ENCODE measurements at places on chromosomes 1 and 21. TPM values are rescaled to one million over a fixed set of nuclear protein-coding genes. Genes with fewer than 3 reads are reported as not detected.
A peak's percentile ranks its signal among the peaks of the same experiment; 100 is the strongest.

DNA sequence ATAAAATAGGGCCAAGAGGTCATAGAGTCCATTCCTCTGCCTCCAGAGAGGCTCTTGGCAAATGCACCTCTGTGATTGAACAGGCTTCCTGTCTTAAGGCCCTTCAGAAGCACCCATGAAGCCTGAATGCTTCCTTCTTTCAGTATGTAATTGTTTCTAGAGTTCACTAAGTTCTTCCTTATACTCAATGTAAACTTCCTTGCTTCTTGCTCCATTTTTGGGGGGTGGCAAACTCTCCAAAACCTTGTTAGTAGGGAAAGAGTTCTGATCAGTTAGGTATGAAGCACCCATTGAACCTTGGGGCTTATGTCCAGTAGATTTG is 102.3 kb upstream of the LPGAT1 start:
- H3K36me3 ChIP-seq, result no peaks in the 10 kb centered on the region
- DNase-seq, result no peak
- no peaks in the 10 kb centered on the region for H3K27me3 ChIP-seq
- no peak overlapping the region for H3K4me3 ChIP-seq
- H3K4me1 ChIP-seq, result peaks cover 35% of the 10 kb centered on the region

DNA sequence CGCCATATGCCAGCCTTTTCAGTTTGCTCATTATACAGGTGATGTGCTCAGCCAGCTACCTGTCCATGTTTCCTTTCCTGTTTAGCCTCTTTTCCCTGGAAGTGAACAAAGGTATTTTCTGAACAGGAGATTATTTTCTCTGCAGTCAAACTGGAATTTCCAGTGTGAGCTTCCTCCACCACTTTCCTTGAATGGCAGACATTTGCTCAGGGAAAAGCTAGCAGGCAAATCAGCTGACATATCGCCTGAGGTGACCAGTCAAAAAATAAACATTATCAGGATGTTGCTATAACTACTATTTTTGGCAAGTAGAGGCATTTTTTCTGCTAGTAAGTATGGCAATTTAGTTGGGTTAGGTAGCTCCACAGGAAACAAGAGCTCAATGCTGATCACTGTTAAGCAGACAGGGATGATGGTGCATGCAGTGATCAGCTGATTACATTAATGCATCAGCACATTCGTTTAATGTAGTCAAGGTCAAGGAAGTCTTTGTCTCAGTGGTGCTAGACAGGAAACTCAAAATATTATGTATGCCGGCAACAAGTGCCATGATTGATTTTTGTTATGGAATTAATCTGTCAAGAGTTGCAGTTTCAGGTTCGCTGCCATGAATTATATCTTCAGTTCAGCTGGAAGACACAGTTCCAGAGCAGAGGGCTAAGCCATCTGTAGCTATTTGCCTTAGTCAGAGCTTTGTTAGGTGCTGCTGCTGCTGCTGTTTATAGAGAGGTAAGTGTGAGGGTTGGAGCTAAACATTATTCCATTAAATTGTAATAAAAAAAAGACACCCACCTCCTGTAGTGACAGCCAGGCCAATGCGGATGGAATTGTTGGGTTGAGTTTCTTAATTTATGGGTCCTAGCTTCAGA is 179.7 kb upstream of the ST6GALNAC5 start:
- no peaks in the 10 kb centered on the region for H3K4me1 ChIP-seq
- no peak for DNase-seq
- no peaks in the 10 kb centered on the region for H3K27me3 ChIP-seq
- no peak overlapping the region for H3K27ac ChIP-seq
- no peaks in the 10 kb centered on the region for H3K36me3 ChIP-seq
- H3K4me3 ChIP-seq, result no peak overlapping the region

- H3K27ac ChIP-seq, result no peak overlapping the region
- H3K27me3 ChIP-seq, result no peaks in the 10 kb centered on the region
- DNase-seq, result no peak
- H3K36me3 ChIP-seq, result peaks cover 91% of the 10 kb centered on the region
- no peaks in the 10 kb centered on the region for H3K4me1 ChIP-seq
These were observed 40.8 kb upstream of the MYOCOS start for GRCh38 chr1:171581226-171581625.

- H3K4me1 ChIP-seq, result no peaks in the 10 kb centered on the region
- no peaks in the 10 kb centered on the region for H3K27me3 ChIP-seq
- no peaks in the 10 kb centered on the region for H3K36me3 ChIP-seq
- no peak overlapping the region for H3K4me3 ChIP-seq
These were observed 145.7 kb downstream of the KCNK2 start for GRCh38 chr1:215228193-215228592.

DNA sequence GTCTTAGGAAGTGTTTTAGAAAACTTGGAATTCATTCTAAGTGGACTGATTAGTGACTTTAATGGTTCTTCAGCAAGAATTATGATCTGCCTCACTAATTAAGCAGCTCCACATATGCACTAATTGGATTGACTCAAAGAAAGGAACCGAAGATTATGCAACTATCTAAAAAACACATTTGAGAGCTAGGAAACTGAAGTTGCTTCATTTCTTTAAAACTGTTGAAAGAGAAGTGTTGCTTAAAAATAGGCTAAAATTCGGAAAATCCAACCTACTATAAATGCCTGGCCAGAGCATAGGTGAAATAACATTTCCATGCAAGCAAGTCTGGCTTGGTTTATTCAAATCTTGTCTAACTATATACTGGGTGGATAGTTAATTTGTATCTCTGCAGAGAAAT is 502.9 kb upstream of the ZRANB2 start:
- no peaks in the 10 kb centered on the region for H3K4me1 ChIP-seq
- H3K4me3 ChIP-seq, result no peak overlapping the region
- no peaks in the 10 kb centered on the region for H3K36me3 ChIP-seq
- no peaks in the 10 kb centered on the region for H3K27me3 ChIP-seq

DNA sequence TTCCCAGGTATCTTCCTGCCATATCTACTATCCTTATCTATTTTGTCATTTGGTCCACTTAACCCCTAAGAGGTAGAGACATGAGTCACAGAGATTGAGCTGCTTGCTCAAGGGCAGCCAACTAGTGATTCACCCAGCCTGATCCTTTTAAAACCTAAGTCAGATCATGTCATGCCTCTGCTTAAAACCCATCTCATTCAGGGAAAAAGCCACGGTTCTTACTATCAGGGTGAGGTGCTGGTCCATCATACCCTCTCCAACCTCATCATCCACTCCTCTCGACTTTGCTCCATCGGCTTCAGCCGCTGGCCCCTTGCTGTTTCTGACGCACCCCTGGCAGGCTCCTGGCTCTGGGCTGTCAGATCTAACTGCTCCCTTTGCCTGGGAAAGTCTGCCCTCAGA is 14.4 kb upstream of the PPP1R15B start:
- no peak overlapping the region for H3K4me3 ChIP-seq
- H3K36me3 ChIP-seq, result peaks cover 37% of the 10 kb centered on the region
- no peaks in the 10 kb centered on the region for H3K4me1 ChIP-seq
- DNase-seq, result no peak
- no peak overlapping the region for H3K27ac ChIP-seq

DNA sequence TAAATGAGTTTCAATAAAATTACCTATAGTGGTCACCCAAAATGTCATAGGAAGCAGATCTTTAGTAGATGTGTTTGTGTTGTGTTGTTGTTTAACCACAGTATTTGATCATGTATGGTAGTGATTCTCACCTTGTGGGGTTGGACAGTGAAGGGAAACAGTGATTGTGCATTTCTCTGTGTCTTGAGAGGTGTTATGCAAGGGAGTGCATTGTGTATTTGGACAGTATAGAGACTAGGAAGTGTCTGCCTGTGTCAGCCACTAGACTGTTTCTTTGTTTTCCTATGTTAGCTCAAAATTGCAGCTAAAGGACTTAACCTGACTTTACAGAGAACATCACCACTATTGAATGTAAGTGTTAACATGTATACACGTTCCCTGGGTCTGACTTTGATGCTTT is 6.0 kb downstream of the RGS2 start:
- H3K36me3 ChIP-seq, result peaks cover 4% of the 10 kb centered on the region
- no peak overlapping the region for H3K4me3 ChIP-seq
- no peaks in the 10 kb centered on the region for H3K4me1 ChIP-seq

GRCh38 chr1:79981481-79981880 is 975.0 kb upstream of the ADGRL4 start:
- no peaks in the 10 kb centered on the region for H3K36me3 ChIP-seq
- no peak for DNase-seq
- no peak overlapping the region for H3K27ac ChIP-seq
- no peaks in the 10 kb centered on the region for H3K4me1 ChIP-seq
- H3K27me3 ChIP-seq, result no peaks in the 10 kb centered on the region

- no peaks in the 10 kb centered on the region for H3K36me3 ChIP-seq
- no peaks in the 10 kb centered on the region for H3K4me1 ChIP-seq
- no peak overlapping the region for H3K27ac ChIP-seq
These were observed 67.7 kb downstream of the ATP1A1 start for GRCh38 chr1:116440731-116441130.

DNA sequence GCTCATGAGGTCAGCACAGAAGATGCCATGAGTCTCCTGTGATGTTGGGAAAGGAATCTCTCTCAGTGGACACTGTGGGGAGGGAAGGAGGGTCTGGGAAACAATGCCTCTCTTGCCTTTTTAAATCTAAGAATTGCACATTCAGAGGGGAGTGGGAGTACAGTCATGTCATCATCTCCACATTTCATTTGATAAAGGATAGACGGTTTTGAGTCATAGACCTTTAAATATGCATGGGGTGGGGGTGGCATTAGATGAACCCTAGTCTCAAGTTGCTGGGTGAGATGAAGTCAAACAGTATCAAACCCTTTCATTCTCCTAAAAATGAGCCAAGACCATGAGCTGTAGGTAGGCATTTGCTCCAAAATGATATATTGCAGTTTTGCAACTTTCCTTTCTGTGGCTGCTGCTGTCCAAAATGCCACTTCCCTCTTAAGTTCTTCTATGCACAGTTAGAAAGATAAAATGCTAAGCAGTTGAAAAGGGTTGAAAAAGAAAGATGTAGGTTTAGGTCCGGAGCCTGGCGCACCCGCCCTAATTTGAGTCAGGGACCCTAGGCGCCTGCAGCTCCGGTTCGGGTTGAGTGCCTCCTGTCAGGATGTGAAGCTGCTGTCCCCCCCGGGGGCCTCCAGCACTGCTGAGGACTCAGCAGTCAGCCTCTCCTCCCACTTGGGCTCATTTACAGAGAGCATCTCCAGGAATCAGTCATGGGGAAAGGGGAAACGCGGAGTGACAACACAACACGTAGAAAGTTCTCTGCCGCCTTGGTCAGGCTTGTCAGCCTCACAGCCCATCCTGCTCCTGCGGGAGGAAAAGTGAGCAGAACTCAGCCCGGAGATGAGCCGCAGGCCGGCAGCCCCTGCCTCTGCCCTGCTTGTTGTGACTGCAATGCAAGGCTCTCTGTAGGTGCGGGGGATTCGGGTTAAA is 479.3 kb upstream of the RUNX1 start:
- H3K27ac ChIP-seq, result peak overlapping the region; percentile 72
- H3K4me3 ChIP-seq, result peak overlapping the region; percentile 51
- no peaks in the 10 kb centered on the region for H3K27me3 ChIP-seq
- DNase-seq, result peak; percentile 62

DNA sequence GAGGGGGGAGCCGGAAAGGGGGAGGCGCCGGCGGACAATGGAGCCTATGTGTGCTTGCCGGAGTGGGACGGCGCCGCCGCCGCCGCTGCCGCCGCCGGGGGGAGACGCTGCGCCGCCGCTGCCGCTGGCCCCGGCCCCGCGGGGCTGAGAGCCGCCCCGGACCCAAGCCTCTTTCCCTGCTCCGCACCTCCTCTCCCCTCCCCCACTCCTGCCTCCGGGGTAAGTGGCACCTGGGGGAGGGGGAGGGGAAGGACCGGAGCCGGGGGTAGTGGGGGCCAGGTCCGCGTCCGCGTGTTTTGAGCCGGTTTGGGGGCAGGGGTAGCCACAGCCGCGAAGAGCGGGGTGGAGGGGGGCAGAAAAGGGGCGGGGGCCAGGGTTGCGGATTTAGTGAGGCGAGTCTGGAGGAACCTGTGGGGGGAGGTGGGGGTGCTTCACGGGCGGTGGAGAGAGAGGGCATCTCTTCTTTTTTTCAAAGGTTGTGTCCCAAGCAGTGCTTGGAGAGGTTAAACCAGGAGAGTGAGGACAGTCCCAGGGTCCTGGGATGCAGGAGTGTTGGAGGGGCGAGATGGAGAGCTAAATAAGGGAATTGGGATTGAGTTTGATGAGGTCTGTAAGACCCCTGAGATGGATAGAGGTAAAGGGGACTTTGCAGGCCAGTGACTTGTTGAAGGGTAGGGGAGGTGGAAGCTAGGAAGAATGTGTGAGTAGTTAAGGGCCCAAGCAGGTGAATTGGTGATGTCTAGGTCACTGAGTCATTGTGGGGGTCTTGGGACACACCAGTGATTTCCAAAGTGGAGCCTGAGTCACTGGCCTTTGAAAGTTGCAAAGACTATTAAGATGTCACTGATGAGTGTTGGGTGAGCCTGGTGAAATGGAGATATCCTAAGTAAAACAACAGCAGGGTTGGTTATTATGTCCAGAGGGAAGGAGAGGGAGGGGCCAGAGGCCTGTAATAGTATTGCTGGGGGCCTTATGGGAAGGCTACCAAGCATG is 59.1 kb downstream of the BCL9 start:
- DNase-seq, result peak; percentile 20
- peak overlapping the region; percentile 50 for H3K4me3 ChIP-seq
- H3K4me1 ChIP-seq, result peaks cover 18% of the 10 kb centered on the region
- peak overlapping the region; percentile 33 for H3K27ac ChIP-seq

DNA sequence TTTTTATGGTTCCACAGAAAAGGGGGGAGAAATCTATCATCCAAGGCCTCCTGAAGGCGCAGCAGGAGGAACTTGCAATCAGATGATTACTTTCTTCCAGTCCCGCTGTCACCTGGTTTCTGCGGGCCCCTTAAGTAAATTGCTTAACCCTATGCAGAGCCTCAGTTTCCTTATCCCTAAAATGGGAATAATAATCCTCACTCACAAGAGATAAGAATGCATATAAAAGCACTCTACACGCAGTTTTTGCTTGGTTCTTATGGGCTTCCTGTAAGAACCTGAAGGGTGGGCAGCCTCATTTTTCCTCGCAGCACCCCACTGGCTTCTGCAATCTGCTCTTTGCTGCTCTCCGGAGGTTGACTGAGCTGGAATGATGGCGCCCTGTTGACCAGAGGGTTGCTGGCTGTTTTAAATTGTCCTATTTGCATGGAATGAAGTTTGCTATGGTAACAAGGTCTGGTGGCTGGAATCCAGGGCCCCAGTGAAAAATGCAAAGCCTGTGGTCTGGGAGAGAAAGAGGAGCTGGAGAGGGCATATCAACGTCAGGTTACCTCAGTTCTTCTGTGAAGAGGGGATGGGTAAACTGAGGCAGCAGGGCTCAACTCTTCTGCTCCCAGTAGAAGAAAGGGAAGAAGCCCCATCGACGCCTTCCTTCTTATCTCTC is 1.0 kb upstream of the KAZN start:
- H3K27ac ChIP-seq, result no peak overlapping the region
- no peak overlapping the region for H3K4me3 ChIP-seq
- no peak for DNase-seq
- H3K4me1 ChIP-seq, result no peaks in the 10 kb centered on the region
- H3K27me3 ChIP-seq, result peaks cover 8% of the 10 kb centered on the region

DNA sequence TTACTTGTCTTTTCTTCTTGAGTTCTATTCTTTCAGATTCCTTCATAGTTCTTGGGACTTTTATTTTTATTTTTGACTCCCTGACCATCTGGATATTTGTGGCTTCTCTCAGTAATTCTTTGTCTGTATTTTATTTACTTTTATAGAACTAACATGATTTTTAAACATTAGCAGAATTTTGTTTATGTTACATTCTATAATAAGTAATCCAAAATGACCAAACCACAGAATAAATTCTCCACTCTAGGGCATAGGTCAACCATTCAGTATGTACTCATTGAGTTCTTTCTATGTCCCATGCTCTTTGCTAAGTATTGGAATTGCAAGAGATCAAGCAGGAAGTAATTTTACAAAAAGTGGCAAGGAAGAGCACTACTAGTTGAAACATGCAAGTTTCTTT is 969.0 kb downstream of the TTLL7 start:
- no peak for DNase-seq
- no peak overlapping the region for H3K4me3 ChIP-seq
- H3K27ac ChIP-seq, result no peak overlapping the region

The LIN28A gene
- total RNA-seq, result not detected

The VWA5B1 gene
- total RNA-seq, result not detected

The BCAR3 gene
- total RNA-seq, result 0.52 TPM

The CA6 gene
- not detected for total RNA-seq

The CCDC30 gene
- total RNA-seq, result 6.1 TPM

The NPR1 gene
- total RNA-seq, result not detected

Measured in natural killer cell (primary cell).